ENCODE measurements at places on chromosomes 5 and 9. TPM values are rescaled to one million over a fixed set of nuclear protein-coding genes. Genes with fewer than 3 reads are reported as not detected.

CDK7 gene
- total RNA-seq: 40.0 TPM

DNA sequence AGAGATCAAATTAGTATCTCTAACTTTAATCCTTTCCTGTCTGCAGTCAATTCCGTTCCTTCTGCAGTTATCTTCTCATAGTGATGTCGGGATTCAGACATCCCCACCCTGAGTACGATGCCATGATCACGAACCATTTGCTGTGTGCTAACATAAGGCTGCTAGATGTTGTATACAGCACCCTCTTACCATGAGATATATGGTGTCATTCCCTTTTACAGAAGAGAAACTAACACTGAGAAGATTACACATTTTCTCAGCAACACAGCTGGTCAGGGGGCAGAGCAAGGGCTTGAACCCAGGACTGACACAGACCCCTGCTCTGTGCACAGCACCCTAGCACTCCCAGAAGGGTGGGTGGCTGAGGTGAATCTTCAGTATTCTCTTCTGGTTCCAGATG, 46.9 kb upstream of the HSD17B4 start:
- no peak for DNase-seq

GRCh38 chr5:72529383-72529782, 22.2 kb upstream of the ZNF366 start:
- no peak for DNase-seq

DNA sequence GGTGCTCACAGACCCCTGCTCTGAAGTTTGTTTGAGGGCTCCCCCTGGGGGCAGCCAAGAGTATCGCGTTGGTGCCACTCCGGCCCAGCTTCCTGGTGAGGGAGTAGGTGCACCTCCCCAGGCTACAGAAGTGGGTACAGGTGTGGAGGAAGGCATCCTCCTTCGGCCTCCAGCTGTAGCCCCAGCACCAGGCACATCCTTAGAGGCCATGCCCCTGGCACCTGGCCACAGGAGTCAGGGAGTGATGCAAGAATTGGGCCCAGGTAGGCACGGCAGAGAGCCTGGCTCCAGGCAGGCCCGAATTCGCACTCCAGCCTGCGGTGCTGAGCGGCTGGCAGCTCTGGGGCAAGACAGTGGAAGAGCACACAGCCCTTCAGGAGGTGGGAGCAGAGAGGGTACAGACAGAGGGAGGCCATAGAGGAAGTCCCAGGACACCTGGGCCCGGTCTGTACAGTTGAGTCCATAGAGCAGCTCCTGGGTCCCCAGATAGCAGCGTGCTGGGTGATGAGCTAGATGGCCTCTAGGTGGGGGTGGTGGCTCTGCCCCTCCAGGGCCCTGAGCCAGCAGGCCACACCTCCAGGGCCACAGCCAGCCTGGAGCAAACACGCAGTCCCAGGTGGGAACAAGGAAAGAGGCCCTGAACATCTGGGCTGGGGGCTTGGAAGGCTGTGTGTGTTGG, 2.4 kb downstream of the SAPCD2 start:
- no peak for DNase-seq

DNA sequence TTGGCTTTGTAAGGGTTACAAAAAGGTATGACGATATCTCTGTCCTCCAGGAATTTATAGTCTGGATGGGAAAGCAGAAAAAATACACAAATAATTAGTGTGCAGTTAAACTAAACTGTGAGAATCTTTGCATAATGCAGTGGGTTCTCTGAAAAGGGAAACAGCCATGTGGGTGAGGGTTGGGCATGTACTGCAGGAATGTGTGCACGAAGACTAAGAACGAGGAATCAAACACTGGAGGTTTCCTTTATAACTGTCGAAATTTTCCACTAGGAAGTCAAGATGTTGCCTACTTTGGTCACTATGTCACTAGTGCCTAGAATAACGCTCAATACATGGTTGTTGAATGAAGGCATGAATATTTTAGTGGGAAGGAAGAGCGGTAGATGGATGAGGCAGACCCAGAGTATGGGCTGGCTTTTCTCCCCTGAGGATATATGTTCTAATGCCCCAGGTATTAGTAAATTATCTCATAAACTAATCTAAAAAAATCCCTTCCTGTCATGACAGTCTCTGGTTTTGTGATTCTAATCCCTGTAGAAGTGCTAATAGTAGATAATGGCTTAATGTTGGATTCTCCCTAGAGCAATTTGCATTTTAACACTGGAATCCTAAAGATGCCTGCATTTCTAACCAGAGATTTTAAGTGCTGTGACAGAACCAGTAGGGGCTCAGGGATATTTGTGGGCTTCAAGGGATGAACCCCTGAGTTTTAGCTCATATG, 227.3 kb downstream of the NMUR2 start:
- no peak for DNase-seq

SLC6A19 gene
- total RNA-seq: not detected

DNA sequence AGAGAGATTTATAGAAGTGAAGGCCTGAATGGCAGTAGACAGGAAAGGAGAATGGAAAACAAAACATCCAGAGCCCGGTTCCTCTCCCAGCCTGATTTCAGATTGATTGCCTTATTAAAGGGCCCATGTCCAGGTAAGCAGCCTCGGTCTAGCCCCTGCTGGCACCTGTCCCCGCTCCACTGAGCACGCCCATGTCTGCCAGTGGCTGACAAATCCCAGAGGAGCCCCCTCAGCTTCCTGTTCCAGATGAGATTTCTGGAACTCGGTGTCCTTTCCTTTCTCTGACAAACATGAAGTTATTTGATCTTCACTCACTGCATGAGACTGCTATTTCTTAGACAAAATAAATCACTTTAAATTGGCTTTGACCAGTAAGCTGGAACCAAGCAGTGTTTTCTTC, 187.0 kb upstream of the ADCY2 start:
- no peak for DNase-seq

- no peak for DNase-seq
Measured at GRCh38 chr9:7665874-7666273, 133.7 kb downstream of the DMAC1 start.

- no peak for DNase-seq
Measured at GRCh38 chr5:98964621-98965020, 35.8 kb upstream of the CHD1 start.

SGCD gene
- 27.7 TPM for total RNA-seq

DNA sequence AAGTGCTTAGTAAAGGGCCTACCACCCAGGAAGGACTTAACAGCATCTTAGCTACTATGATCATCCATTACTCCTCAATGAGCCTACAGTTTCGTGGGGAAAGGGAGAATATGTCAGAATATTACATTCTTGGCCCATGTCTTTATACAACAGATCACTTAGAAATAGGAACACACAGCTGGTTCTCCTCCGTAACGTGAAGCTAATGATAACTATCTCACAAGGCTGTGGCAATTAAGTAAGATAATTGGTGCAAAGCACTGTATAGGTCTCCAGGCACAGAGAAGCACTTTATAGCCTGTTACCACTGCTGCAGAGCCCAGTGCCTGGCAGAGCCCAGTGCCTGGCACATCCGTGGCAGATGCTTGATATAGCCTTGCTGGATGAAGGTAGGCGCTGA, 347.6 kb downstream of the SLIT3 start:
- DNase-seq: no peak

AHRR gene
- total RNA-seq: 17.3 TPM

DNA sequence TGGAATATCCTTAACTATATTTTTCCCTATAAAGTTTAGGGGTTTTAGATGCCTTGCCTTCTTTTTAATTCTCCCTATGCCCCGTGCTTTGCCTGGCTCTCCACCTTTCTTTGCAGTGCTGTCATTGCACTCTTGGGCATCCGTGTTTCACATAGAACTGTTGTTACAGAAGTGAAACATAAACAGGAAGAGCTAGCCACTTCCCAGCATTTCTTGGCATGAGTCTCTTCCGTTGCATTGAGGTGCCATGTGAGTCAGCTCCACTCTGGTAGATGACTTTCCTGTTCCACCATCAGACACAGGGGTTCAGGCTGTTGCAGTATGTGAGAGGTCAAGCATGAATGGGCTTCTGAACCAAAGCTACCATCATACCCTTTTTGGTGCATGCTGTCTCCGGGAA, 73.4 kb downstream of the ANGPTL2 start:
- DNase-seq: no peak

- DNase-seq: no peak
Measured at GRCh38 chr9:108254236-108254635, 601.5 kb downstream of the ACTL7B start.

DNA sequence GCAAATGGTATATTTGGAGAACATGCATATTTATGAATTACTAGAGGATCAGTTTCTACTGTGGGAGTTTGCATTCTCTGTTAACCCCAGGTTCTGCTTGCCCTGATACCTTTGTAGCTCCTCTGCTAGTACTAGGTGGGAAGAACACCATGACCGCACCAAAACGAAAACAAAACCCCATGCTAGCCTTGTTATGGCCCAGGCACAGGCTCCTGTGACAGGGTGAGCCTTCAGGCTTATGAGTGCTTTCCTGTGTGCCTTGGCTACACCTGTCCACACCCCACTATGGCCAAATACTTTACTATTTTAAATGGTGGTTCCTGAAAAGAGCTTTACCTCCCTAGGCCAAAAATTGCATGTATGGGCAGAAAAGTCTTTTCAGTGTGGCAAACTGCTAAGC, 94.8 kb downstream of the PPIC start:
- no peak for DNase-seq

ACOT12 gene
- not detected for total RNA-seq
